ENCODE measurements at places on chromosomes 1 and 21. TPM values are rescaled to one million over a fixed set of nuclear protein-coding genes. Genes with fewer than 3 reads are reported as not detected.

DNA sequence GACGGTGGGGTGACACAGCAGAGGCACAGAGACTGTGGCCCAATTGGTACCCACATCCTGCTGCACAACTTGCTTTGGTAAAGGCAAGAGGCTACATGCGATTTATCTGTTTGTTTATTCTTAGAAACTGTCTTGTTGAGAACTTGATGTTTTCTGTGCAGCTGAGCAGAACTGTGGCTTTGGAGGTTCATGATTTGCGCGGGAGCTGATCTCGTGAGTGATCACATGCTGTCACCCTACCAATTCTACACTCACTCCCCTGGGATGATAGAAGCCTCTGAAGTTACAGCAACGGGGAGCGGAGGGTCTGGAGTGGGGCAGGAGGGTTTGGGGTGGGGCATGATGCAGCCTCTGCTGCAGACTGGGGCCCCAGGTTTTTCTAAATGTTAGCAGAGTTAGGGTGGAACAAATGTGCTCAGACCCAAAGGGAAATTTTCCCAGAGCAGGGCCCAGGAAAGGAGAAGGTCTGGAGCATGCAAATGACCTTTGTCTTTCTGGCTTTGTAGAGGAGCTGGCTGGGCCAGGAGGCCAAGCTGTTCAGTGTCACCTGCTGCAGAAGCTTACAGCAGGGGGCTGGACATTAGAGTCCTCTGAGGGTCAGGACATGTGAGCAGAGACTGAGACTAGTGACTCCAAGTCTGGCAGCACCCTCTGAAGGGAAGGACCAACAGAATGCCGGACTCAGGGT, 83.6 kb downstream of the GRIK3 start:
- DNase-seq: no peak

GRCh38 chr1:185663771-185664296, 70.4 kb upstream of the HMCN1 start:
- DNase-seq: no peak

DNA sequence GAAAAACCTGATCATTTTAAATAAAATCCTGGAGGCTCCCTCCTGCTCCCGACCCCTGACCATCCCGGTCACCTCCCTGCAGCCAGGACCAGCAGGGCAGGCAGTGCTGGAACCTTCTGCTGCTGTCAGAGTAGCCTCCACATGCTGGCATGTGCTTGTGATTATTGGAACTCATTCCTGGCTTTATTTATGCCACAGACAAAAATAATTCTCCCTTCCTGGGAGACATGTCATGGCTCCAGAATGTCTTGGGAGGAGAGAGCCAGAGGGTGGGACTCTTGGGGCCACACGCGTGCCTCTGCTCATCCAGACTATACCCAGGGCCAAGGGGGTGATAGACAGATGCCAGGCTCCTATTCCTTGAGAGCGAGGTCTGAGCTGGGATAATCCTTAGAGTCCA, 183.6 kb upstream of the RAB4A start:
- no peak for DNase-seq

ACTL8 gene
- not detected for total RNA-seq

DNA sequence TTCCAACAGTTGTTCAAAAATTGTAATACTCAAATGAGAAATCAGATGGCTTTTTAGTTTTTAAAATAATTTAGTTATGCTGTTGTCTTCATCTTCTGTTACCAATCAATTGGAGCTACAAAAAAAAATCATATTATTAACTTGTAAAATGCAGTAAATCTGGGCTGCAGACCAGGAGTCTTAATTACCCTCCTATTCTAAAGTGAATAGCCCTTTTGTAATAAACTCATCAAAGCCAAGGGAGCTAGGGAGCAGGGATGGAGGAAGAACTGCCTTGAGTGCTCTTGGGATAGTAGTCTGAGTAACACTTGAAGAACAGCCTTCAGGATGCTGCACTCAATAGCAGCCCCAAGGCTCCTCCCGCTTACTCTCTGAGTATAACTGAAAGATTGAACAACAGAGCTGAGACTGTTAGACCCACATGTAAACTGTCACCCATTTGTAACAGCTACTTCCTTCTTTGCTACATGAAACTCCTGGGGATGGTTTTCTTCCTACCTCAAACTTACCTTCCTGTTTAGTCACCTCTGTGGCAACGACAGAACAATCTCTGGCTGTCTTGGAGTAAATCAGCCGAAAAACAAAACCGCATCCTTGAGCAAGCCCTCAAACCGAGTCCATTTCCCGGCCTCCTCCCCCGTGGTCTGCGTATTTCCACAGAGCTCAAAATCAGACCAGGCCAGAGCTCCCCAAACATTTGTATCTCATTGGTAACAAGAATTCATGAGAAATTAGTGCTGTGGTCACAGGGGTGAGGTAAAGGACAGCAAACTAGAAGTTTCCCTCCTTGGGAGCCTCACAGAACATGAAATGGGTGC, 55.9 kb downstream of the CD58 start:
- DNase-seq: no peak

DNA sequence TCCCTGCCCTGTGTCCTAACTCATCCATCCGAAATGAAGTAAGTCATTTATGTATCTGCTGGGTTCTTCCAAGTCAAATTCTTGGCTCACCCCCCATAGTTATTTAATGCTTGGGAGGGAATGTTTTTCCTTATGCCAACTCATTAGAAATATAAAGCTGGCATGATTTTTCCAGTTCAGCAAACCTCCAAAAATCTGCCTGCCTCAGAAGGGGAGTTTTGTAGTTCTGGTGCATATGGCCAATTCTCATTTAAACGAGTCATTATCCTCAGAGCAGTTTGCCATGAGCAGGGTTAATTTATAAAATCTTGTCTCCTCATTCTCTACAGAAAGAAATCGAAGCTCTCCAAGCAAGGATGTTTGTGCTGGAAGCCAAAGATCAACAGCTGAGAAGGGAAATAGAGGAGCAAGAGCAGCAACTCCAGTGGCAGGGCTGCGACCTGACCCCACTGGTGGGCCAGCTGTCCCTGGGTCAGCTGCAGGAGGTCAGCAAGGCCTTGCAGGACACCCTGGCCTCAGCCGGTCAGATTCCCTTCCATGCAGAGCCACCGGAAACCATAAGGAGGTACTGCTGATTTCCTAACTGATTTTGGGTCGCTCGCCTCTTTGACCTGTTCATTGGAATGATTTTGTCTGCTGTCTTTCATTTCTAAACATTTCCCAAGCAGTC, 144.1 kb downstream of the DISC1 start:
- DNase-seq: no peak

- peak; percentile 20 for DNase-seq
Observed at GRCh38 chr21:33266050-33266788, at the start of gene IL10RB. IL10RB (plus strand) TSS chr21:33266367; CDS start chr21:33266466, 99 bp downstream.

DNA sequence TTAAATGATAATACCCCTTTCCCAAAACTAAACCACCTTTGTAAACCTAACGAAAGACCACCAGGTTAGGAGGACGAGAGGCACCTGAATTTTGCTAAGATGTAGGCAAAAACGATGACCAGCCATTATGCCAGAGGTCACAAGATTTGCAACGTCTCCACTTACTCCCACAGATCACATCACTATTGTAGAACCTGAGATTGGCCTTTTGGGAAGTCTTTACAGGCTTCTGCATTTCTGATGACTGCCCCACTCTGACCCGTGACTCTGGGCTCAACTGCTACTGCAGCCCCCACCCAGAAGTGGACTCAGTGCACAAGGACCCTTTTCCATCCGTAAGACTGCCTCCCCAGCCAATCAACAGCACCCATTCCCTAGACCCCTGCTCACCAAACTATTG, 36.4 kb upstream of the COL6A2 start:
- DNase-seq: no peak

IL10RB gene
- total RNA-seq: 25.4 TPM

C1orf210 gene
- total RNA-seq: 0.12 TPM

- DNase-seq: no peak
Observed at GRCh38 chr1:153536671-153537375, 1.0 kb upstream of the S100A6 start.

LCE2C gene
- not detected for total RNA-seq

PPIAL4G gene
- not detected for total RNA-seq

- no peak for DNase-seq
Observed at GRCh38 chr1:162906485-162906884, 45.5 kb upstream of the CCDC190 start.

- no peak for DNase-seq
Observed at GRCh38 chr1:161001525-161001924, 19.4 kb downstream of the F11R start.

DNA sequence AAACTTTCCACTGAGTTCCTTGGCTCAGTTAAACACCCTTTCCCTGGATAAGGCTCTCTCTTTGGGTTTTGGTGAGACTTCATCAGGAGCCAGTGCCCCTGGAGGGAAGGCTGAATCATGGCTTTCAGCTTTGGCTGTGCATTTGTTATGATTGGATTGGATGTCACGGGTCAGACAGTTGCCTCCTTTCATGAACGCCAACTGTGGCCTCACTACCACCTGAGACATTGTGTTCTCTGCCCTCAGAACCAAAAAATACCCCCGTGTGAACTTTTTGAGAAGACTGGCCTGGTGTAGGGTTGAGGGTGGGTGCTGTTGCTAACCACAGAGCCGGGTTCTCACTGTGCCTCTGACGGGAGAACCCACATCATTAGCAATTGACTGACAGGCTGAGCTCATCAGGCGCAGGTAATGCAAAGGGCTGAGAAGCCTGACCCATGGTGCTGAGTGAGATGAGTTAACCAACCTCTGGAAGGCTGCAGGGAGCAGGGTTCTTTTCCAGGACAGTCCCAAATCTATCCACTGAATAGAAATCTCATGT, 65.6 kb downstream of the HHAT start:
- no peak for DNase-seq

DNA sequence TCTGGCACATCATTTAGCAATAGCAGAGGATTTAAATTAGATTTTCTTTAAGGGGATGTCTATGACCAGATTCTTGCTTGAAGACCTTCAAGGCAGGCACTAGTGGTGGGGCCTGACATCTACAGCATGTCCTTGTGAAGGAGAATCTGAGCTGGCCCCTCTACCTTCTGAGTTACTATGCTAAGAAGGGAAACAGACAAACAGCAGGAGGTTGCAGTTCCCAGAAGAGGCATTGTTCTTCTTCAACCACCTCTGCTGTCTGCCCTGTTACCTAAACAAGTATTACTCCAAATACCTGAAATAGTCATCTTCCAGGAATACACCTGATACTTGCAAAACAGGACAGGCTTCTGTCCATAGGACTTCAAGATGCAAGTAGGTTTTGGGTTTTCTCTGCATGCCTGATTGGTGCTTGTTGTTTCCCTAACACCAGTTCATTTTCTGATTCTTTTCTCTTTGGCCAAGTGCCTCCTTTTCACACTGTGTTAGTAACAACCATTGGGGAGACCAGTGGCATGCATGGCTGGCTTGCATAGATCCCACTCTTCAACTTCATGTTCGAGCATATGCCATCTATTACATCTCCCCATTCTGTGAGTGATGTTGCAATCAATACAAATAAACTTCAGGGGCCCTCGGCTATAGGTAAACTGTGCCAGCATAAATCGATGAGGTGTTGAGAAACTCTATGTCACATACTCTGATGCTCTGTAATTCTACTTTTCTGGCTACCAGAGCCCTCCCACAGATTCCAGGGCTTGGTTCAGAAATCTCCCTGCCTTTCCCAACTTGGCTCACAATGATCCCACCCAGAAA, 93.0 kb upstream of the DUSP10 start:
- no peak for DNase-seq

GRCh38 chr1:231596337-231596791, 30.2 kb upstream of the DISC1 start:
- DNase-seq: no peak

GRCh38 chr1:185284116-185284515, 32.9 kb downstream of the IVNS1ABP start:
- no peak for DNase-seq

DNA sequence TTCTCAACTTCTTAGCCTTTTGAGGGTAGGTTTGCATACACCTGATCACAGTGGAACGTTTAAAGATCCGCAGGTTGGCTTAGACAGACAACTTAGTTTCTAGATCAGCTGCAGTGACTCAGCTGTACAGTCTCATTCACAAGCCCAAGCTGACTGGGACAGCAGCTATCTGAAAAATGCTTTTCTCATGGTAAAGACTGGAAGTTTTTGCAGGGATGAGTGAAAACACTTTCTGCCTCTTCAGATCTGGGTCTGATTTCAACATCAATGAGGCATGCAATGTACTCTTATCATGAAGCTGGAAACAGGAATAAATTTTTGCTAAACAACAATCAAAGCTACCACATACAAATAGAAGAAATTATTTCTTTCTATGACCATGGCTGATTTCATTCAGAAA, 61.1 kb upstream of the PTBP2 start:
- no peak for DNase-seq

RGSL1 gene
- not detected for total RNA-seq

IL19 gene
- total RNA-seq: not detected

IPP gene
- total RNA-seq: 4.4 TPM

GRCh38 chr1:20233394-20233793, 47.1 kb upstream of the PLA2G2C start:
- no peak for DNase-seq

DNA sequence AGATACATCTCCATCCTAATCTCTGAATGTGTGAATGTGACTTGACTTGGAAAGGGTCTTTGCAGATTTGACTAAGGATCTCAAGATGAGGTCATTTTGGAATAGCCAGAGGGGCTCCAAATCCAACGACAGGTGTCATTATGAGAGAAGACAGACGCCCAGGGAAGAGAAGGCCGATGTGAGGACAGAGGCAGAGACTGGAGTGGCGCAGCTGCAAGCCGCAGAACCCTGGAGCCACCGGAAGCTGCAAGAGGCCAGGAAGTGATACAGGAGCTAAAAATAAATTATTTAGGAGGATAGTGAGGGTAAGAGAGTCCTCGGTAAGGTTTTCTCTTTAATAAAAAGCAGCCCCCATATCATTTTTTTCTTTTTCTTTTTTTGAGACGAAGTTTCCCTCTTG, 9.7 kb upstream of the AADACL4 start:
- no peak for DNase-seq

- DNase-seq: no peak
Observed at GRCh38 chr21:25361097-25361496, 246.2 kb downstream of the MRPL39 start.

NECAP2 gene
- total RNA-seq: 30.8 TPM

COA6 gene
- 406 TPM for total RNA-seq

- no peak for DNase-seq
Observed at GRCh38 chr1:27487966-27488884, 1.7 kb downstream of the WASF2 start.

RPTN gene
- total RNA-seq: not detected

DNA sequence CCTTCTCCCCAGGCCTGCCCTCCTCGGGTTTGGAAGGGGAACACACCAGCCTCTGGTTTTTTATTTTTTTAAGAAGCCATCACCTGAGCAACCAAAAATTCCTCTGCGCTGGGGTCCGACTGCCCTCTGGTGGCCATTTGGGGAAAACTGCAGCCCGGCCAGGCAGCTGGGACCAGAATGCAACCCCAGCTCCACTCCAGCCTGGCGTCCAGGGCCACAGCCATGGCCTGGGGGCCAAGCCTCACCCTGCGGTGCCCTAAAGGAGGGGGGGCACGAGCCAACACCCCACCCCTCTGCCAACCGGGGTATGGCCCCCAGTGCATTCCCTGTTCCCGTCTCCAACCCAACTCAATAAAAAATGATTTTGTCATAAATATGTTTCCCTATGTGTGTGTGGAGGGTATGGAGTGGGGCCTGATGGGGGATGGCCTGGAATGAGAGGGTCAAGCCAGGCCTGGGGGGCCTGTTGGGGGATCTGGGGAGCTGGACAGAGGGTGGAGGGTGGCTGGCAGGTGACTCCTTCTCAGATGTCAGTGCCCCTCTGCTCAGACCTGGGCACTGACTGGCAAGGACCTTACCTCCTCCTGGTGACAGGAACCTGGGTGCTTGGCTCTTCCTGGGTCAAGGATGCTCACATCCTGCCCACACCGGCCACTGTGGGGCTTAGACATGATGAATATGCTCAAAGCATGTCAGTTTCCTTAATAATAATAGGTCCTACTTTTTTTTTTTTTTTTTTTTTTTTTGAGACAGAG, 3.2 kb downstream of the GPR3 start:
- DNase-seq: peak; percentile 42

- no peak for DNase-seq
Observed at GRCh38 chr1:192629612-192630011, 6.3 kb upstream of the RGS13 start.
